ENCODE measurements at places on chromosomes 13 and 19.

GRCh38 chr13:66875264-66875663 lies 354.9 kb downstream of the PCDH9 start:
- no peak for DNase-seq

- DNase-seq = no peak
Observed at GRCh38 chr13:21077788-21078353, 16.5 kb upstream of the LATS2 start.

DNA sequence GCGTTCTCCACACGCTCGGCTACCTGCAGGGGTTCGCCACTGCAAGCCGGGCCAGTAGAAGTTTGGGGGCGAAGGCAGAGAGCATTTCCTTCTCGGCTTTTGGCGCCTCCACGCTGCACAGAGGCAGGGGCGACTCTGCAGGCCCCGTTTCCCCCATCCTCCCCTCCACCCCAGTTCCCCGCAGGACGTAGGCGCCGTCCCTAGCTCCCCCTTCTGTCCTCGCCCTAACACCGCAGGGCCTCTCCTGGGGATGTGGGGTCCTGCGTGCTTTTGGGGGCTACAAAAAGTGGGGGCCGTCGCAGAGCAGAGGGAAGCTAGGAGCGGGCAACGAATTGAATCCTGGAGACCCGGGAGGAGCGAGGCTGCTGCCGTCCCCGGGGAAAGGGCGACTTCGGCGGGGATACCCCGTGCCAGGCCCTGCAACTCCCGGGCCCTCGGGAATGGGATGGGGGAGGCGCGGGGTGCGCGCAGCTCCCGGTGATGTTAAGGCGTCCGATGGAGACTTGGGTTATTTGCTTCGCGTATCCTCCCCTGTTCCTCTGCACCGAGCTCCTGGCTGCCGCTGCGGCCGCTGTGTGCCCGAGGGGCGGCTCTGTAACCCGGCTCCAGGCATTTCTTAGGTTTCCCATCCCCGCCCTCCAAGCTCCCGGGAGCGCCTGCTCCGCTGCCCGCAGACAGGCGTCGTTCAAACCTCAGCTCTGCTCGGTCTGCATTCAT lies 255.9 kb upstream of the SOX21 start:
- no peak for DNase-seq

- no peak for DNase-seq
Observed at GRCh38 chr19:50667759-50668231, 18.6 kb downstream of the C19orf81 start.

GRCh38 chr19:8302357-8302691 lies 5.8 kb downstream of the CD320 start:
- DNase-seq = no peak

- no peak for DNase-seq
Observed at GRCh38 chr13:83327091-83327490, 555.2 kb downstream of the SLITRK1 start.

DNA sequence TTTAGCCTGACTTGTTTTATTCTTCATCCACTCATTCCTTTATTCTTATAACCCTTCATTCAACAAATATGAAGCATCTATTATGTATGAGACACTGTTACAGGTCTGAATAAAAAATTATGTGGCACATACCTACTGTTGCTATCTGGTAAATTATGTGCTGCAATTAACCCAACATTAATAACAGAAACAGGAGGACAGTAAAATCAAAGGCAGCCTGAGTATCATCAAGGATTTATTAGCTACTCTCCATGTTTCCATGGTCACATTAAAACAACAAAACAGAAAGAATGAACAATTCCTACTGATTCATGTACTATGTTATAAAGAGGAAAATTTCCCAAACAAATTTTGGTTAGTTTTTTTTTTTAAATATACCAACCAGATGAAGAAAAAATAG lies 43.9 kb downstream of the RAP2A start:
- DNase-seq = no peak

DNA sequence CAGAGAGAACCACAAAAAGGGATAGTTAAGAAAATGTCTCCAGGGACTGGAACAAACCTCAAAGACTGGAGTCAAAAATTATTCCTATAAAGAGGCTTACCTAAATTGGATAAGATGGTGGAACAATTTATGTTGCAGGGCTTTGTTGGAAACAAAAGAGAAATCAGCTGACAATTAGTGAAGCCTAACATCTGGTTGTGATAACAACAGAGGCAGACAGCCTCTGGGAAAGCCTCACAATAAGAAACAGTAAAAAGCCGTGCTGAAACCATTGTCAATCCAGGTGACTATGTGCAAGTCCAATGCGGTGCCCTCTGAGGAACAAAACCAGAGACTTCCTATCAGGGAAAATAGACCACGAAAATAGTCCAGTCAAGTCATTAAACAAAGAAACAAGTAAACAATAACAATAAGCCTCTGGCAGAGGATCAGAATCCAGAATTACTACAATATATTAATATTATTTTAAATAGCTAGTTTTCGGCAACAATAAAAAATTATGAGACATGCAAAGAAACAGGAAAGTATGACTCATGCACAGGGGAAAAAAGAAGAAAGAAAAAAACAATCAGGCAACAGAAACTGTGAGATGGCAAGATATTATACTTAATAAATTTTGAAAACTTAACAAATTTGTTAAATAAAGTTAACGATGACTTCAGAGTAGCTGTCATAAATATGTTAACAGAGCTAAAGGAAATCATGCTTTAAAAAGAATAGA lies 99.7 kb upstream of the RXFP2 start:
- DNase-seq = peak; percentile 45

DNA sequence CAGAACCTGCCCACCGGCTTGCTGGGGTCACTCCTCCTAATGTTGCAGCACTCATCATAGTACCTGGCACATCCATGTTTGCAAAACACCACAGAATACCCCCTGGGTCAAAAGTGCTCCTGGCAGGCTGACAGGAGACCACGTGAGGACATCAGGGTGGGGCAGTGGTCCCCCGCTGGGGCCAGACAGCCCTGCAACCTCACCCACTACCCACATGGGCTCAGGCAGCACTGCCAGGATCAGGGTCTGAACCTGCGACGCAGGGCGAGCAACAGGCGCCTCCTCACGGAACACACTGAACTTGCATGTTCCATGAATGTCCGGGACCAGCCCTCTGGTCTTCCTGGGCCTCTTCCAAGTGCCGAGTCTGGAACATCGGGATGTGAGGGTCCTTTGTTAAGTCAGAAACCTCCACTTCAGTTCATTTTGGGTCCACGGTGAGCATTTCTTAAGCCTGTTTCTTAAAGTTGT lies 1.4 kb upstream of the SLC7A9 start:
- DNase-seq = no peak

- no peak for DNase-seq
Observed at GRCh38 chr13:72788831-72789230, 6.9 kb downstream of the PIBF1 start.

GRCh38 chr19:50974702-50975556 lies 5.5 kb upstream of the KLK6 start:
- no peak for DNase-seq

DNA sequence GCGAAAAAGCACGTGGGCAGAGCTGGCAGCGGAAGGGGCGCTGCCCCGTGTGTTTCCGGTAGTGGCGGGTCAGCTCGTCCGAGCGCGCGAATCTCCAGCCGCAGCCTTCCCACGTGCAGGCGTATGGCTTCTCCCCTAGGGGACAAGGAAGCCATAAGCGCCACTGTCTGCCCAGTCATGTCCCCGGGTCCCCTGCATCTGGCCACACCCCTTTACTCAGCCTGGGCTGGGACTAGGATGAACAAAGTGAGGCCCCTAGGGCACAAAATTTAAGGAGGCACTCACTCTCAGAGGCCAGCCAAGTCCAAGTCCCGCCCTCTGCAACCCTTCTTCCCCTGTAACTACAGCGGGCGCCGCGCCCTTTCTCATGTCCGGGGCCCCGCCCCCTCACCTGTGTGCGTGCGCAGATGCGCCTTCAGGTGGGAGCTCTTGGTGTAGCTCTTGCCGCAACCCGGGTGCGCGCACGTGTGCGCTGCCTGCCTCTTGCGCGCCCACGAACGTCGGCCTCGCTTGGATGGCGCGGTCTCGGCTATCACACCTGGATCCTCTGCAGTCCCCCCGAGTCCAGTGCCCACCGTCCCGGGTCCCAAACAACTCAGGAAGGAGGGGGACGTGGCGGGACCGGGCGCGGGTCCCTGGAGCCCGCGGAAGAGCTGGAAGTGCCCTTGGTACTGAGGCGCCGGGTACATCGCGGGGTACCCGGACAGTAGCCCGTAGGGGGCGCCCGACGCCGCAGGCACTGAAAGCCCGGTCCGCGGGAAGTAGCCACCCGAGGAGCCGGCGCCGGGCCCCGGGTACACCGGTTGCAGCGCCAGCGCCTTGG lies 1.9 kb downstream of the KLF1 start:
- peak; percentile 47 for DNase-seq

- DNase-seq = no peak
Observed at GRCh38 chr13:43448605-43449336, 338.0 kb downstream of the ENOX1 start.

DNA sequence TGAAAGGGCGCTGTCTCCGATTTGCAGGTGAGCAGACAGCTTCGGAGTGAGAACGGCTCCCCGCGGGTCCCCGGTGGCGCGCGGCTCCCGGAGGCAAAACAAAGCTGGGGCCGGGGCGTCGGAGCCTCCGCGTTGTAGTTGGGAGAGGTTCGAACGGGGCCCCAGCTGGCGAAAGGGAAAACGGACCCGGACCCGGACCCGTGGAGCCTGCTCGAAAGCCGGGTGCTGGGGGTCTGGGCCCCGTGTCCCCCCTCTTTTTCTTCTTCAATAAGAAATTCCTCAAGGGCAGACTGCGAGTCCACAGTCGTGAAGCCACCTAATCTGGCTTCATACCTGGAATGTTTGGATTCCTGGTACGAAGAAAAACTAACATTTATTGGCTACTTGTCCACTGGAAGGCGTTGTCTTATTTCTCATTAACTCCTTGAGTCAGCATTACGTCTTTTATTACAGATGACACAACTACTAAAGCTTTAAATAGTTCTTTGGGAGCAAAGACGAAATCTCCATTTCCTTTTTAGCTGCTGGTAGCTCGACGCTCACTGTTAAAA lies 632 bp upstream of the MTIF3 start:
- peak; percentile 47 for DNase-seq

DNA sequence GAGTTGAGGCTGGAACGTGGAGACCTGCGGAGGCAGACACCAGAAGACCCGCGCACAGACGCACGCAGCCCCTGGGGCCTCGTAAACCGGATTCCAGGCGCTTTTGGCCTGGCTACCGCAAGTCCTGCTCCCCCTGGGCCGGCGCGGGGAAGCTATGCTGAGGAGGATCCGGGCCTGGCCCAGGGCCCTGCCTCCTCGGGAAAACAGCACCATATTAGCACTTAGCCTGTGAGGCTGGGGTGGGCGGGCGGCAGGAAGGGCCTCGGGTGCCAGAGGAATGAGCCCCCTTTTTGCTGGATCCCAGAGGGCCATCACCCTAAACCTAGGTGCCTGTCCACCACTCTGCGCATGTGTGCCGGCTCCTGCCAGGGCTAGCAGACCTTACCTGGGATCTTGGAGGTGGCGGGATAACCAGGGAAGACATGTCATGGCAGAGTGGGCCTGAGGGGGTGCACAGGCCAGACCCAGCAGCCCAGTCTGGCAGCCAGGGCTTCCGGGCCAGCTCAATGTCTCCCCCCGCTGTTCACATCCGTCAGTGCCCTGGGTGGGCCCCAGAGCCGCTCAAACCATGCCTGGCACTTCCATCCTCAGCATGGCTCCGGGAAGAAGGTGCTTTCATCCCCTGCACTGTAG lies 7.3 kb downstream of the ELOF1 start:
- DNase-seq = no peak

DNA sequence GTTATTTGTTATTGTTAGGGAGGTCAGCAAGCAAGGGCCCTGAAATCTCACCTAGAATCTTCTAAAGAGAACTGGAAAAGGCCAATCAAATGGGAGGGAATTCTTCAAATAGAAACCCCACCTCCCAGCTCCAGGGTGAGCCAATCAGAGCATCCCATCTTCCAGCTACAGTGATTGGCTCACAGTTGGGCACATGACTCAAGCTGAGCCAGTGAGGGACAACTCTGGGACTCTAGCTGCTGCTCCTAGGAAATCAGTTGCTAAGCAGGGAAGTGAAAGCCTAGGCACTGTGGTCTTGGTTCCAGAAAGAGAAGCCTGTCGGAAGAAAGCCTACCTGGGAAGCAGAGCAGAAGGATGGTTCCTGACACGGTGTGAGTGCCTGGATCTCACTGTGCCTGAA lies 13.4 kb downstream of the TM6SF2 start:
- peak; percentile 49 for DNase-seq

- no peak for DNase-seq
Observed at GRCh38 chr19:31910224-31910623, 435.2 kb upstream of the ZNF507 start.

DNA sequence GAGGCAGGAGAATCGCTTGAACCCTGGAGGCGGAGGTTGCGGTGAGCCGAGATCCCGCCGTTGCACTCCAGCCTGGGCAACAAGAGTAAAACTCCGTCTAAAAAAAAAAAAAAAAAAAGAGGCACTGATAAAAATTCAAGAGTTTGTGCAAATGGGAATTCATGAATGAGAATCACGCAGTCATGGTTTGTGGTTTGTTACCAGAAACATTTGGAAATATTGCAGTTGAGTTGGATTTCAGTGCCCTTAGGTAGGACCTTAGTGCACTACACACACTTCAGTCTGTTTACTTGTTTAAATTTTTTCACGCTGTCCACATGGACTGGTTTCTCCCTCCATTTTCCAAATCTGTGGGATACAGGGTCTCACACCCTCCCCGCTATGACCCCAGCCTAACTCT lies 28.4 kb downstream of the ZNF844 start:
- peak; percentile 34 for DNase-seq

- peak; percentile 83 for DNase-seq
Observed at GRCh38 chr13:75365724-75366173, 116.2 kb downstream of the TBC1D4 start.

DNA sequence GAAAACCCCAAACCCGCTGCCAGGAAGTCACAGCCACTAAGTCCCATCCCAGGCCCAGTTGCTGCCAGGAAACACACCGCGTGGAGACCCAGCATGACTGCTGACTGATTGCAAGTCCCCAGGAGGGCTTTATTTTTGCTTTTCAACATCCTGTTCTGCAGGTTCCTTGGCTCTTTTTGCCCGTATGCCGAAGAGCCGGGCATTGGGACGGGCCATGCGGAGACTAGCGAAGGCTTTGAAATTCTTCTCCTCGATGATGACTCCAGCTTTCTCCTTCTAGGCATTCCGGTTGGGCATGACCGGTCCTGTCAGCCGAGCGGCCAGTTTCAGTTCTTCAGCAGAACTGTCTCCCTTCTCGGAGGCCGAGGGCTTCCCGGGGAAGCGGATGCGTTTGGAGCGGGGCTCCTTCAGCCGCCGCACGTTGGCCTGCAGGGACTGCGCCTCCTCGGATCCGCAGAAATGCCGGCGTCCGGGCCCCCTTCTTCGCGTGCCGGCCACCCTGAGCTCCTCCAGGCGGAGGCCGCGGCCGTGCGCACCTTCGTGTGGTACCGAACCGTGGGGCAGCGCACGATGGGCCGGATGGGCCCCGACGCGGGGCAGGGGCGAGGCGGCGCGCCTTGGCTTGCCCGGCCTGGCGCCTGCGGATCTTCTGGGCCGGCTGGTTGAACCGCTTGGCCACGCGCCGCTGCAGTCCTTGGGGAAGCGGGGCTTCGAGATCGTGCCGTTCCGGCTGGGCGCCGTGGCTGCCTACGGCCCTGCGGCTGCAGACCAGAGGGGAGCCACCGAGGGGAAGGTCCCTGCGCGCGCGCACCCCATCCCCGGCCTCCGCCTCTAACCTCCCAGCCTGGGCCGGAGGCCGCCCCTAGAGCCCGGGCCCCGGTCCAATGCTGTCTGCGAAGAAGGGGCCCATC lies 15.2 kb downstream of the ZSCAN5C start:
- peak; percentile 41 for DNase-seq

- DNase-seq = peak; percentile 14
Observed at GRCh38 chr13:65260946-65261891, 1968.9 kb downstream of the PCDH9 start.
